Left cardiac atrium (tissue), 4 donors: ENCODE measurements at places on chromosomes 7 and 10. TPM values are rescaled to one million over a fixed set of nuclear protein-coding genes. Genes with fewer than 3 reads are reported as not detected.

DNA sequence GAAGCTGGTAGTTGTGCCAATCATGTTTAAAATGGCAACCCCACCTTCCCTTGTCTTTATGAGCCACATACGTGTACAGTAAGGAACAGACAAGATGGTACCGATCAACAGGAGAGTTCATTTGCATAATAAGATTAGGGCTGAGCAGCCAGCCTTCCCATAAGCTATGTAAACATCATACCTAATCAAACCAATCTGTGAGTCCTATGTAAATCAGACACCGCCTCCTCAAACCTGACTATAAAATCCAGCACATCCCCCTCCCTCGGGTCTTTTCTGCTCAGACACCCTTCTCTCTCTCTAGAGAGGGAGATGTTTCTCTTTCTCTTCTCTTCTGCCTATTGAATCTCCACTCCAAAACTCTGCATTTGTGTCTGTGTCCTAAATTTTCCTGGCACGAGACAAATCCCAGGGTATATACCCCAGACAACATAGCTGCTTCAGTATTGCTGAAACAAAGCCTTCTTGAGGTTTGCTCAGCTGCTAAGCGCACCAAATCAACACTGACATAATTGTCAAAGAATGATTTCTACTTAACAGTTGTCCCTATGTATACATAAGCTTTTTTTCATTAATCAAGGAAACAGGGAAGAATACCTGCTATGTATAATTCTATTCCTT lies 279.2 kb downstream of the THSD7A start:
- DNase-seq = no peak

- no peak for DNase-seq
Observed at GRCh38 chr7:141128506-141128905, 54.6 kb downstream of the TMEM178B start.

DNA sequence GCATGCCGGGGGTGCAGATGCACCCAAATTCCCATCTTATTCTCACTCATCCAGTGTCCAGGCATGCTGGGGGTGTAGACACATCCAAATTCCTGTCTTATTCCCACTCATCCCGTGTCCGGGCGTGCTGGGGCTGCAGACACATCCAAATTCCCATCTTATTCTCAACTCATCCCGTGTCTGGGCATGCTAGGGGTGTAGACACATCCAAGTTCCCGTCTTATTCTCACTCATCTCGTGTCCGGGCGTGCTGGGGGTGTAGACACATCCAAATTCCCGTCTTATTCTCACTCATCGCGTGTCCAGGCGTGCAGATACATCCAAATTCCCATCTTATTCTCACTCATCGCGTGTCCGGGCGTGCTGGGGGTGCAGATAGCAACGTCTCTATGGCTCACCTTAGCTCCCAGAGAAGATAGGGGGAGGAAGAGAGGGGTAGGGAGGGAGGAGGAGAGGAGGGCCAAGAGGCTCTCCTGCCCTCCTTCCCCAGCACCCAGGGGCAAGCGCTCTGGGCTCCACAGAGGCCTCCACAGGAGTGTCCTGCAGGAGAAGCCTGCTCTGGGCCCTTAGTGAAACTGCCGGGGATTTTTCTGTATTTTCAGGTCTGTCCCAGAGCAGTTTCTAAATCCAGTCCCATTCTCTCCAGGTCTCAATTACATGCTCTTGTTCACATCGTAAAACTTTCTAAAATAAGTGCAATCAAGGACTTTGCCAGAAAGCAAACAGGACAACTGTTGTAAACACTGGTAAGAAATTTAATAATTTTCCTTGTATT lies 210.8 kb downstream of the DIP2C start:
- no peak for DNase-seq

The GSTO2 gene
- total RNA-seq = 0.82 TPM
